ENCODE measurements at places on chromosomes 4 and X.

DNA sequence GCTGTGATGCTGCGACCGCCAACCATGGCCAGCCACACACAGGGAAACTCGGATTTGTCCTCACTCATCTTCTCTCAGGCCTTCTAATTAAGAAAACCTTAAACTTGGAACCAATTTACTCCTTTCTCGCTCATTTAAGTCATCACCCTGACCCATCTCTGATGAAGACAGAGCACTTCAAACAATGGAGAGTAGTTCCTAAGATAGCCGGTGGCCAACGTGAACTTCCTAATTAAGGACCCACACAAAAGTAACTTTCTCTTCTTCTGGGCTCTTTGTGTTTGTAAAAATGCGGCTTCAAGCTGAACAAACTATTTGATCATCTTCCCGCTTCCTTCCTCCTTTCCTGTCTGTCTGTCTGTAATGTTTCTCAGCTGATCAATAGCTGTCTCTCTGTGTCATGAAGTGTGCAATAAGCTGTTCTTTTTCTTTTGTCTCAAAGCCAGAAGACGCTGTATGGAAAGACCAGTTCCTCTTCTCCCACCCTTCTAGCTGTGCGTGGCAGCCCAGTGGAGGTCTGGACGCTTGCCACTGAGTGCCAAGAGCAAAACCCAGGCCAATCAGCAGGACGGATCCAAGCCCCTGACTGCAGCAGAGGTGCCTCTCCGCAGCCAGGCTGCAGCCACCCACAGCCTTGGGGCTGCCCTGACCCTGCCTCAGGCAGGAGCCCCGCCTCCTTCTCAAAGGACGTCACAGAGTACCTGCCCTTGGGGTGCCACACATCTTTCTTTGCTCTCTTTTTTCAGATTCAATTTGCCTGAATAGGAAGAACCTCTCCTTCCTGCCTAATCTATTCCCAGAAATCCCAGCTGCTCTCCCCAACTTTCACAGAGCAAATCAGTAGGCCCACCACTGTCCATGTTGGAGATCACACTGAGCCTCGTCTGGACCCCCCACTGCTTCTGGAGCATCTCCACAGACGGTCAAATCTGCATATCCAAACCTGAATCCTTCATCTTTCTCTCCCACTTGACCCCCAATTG is 59.3 kb downstream of the MAML3 start:
- no peak for DNase-seq

DNA sequence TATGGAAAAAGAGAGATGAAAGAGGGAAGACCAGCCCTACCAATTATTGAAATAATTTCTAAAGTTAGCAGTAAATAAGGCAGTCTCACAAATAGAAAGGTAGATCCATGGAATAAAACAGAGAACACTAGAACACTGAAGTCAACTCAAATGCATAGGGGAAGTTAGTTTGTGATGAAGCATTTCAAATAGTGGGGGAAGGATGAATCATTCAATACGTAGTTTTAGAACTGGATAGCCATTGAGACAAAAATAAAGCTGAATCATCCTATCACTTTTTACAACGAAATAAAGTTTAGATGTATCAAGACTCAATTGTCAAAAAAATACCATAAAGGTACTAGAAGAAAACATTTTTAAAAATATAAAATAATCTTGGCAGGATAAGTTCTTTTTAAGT is 143.2 kb upstream of the DGKK start:
- no peak for DNase-seq

- DNase-seq, result no peak
Measured at GRCh38 chrX:57573754-57574153, 18.1 kb upstream of the ZXDB start.

GRCh38 chrX:56618323-56618722 is 54.9 kb downstream of the UBQLN2 start:
- no peak for DNase-seq

DNA sequence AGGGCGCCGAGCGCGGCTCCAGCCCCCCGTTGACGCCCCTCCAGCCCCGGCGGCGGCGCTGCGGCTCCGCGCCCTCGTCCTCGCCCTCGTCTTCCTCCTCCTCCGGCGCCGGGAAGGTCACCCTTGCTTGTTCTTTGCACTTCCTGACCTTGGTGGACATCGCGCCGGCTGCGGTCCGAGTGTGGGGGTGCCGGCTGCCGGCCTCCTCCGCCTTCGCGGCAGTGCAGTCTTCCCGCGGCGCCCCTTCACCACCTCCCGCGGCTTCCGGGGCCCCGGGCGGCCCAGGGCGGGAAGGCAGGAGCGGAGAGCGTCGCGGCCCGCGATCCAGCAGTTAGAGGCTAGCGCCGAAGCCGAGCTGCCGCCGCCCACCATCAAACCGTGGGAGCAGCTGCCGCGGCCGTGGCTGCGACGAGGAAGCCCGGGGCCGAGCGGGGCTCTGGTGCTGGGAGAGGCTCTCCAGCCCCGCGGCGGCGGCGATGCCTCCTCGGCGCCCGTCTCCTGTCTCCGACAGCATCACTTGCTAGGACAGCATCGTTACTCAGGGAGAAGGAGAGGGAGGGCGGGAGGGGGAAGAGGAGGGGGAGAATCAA is at the start of gene TRPC3:
TRPC3 (minus strand) TSS at position 540 of the 590 bp plus-strand sequence; CDS start at position 160, 380 bp downstream.
- DNase-seq, result no peak

- no peak for DNase-seq
Measured at GRCh38 chr4:7395645-7396044, 39.1 kb downstream of the PSAPL1 start.

GRCh38 chrX:85052205-85052604 is 48.5 kb downstream of the APOOL start:
- no peak for DNase-seq

DNA sequence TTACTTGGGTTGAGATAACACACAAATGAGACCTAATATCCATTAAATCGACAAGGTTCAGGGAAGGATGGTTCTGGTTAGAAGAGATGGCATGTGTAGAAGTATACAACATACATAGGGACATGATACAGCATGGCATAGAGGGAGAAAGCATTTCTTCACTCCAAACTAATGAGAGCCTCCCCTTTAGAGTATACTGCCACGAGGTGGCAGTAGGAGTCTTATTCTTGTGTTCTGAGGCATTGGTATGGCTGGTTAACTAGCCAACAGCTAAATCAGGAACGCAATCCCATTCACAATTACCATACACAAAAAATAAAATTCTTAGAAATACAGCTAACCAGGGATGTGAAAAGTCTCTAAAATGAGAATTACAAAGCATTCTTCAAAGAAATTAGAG is 29.1 kb upstream of the TRO start:
- DNase-seq, result no peak

- no peak for DNase-seq
Measured at GRCh38 chrX:23292354-23292987, 42.2 kb upstream of the PTCHD1 start.

GRCh38 chr4:86918539-86919072 is 16.2 kb upstream of the AFF1 start:
- DNase-seq, result no peak

DNA sequence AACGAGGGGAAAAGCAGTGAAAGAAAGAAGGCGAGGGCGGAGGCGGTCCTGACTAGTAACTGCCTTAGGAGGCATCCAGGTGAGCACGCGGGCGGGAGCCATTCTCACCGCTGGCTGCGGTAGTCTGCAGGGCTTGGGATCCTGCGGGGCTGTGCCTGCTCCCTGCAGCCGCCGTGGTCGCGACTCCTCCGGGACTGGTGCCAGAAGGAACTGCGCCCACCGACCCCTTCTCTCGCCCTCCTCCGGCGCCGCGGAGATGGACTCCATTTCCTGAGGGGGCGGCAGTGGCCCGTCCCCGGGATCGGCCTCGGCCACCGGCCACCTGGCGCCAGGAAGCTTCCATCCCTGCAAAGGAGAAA is 543 bp downstream of the NFXL1 start:
- no peak for DNase-seq

GRCh38 chrX:72258174-72258573 is 18.9 kb downstream of the RPS4X start:
- DNase-seq, result no peak

DNA sequence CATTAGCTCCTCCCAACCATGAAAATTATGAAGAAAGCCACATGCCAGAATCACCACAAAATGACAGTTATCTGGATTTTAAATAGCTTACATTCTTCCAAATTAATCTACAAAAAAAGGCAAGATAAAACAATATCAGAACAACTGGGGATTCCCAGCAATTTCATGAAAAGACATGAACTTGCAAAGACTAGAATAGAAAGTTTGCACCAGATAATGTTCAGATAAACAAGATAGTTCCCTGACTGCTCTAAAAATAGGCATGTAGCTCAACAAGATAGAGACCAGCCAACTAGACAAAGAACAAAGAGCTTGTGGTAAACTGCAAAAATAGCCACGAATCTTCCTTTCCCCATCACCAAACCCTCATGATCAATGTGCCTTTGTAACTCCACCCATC is 30.3 kb upstream of the DDX53 start:
- DNase-seq, result no peak

DNA sequence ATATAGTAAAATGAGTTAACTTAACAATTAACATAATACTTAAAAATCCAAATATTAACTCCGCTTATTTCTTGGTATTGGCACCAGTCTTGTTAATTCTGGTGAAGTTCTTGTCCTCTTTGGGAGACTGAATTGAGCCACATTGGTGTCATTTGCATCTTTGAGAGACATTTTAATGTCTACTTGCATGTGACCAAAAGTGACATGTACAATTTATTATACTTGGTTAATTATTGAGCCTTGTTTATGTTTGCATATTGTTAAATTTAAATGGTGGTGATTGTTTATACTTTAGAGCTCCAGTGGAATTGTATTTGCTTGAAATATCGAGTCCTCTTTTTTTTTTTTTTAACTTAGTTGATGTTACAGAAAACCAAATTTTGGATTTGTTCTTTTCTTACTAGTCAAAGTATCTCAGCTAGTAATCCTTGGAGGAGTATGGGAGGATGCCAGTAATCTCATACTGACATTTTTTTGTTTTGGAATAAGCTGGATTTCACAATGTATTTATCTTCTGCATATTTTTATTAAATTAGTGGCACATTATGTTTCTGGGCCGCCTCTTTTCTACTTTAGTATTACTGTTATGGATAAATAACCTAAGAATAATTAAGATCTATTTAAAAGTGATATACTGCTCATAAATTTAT is 3.9 kb downstream of the SPCS3 start:
- DNase-seq, result no peak

- no peak for DNase-seq
Measured at GRCh38 chr4:140277576-140277975, 95.9 kb upstream of the SCOC start.

- DNase-seq, result no peak
Measured at GRCh38 chr4:36310793-36311192, 29.4 kb downstream of the DTHD1 start.

GRCh38 chr4:172802032-172802431 is 366.6 kb upstream of the GALNT7 start:
- DNase-seq, result no peak

DNA sequence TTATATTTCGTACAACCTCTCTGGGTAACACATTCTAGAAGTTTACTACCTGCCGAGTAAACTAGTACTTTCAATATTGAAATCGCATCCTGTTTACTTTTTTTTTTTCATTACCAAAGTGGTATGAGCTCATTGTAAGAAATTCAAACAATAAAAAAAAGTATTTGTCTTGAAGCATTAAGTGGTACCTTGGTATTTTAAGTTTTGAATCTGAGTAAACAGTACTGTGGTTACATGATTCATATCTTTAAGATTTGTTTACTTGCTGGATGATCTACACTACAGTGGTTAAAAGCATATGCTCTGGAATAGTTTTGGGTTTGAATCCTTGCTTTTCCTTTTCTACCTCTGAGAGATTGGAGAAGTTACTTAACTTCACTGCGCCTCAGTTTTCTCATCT is 3.8 kb upstream of the MMGT1 start:
- DNase-seq, result no peak

GRCh38 chrX:138020941-138021340 is 455.0 kb downstream of the ZIC3 start:
- no peak for DNase-seq

DNA sequence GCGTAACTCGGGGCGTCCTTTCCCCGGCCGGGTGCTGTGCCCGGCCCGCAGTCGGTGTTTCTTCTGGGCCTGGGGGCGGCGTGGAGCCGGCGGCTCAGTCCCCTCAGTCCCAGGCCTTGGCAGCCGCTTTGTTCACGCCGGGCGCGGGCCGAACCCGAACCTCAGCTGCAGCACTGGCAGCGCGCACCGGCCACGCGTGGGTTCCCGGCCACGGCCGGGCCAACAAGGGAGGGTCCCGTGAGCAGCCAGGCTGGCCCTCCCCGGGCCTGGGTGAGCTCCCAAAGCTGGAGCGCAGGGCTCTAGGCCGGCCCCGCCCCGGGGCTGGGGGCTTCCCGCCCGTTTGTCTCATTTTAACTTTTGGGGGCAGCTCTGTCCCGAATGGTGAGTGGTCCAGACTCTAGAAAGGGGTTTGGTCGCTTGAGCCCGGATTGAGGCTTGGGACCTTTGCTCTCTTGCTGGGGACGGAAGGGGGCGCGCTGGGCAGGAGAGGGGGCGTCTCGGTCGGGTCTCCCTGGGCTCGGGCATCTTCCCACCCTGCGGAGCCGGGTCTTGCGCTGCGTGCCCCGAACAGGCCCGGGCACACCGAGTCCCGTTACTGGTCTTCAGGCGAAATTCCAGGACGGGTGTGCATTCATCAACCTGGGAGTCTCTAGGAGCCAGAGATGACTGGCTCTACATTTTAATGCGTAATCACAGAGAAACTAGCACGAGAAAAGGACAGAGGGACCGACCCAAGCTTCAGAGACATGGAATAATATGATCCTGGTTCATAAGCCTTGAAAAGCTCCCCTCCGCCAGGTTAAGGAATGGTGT is 177.1 kb downstream of the CBR4 start:
- DNase-seq, result no peak

DNA sequence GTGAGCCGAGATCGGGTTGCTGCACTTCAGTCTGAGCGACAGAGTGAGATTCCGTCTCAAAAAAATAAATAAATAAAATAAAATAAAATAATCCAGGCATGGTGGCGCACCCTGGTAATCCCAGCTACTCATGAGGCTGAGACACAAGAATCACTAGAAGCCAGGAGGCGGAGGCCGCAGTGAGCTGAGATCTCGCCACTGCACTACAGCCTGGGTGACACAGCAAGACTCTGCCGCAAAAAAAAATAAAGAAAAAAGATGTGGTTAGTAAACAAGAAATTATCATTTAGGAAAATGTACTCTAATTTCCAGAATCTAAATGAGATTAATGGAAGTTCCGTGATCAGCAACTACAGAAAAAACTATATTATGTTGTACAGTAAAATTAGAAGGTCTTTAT is 14.5 kb upstream of the LRBA start:
- no peak for DNase-seq

DNA sequence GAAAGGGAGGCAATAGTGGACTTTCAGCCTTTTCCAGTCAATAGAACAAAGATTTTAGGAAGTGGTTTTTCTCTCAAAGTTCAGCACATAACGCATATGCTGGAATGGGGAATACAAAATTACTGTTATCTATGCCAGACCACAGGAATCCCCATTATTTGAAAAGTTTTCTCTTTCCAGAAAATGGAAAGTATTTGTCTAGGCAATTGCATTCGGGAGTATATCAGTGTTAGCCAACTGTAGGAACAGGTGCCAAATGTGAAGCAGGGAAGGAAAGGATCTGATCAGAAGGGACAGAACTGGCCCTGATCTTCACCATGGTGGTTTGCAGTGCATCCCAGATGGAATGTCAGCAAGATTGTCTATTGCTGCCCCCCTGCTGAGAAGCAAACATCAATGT is 213.6 kb downstream of the CPE start:
- no peak for DNase-seq

- no peak for DNase-seq
Measured at GRCh38 chr4:2537011-2537830, 774 bp downstream of the FAM193A start.

GRCh38 chr4:25913056-25913850 is 767 bp upstream of the SMIM20 start:
- no peak for DNase-seq
